Stimulated activated CD8-positive, alpha-beta memory T cell treated with anti-CD3 and anti-CD28 coated beads, Interleukin-4, amount 100 ng/mL, for 1 hour (primary cell): ENCODE measurements at places on chromosomes 5 and 9.

DNA sequence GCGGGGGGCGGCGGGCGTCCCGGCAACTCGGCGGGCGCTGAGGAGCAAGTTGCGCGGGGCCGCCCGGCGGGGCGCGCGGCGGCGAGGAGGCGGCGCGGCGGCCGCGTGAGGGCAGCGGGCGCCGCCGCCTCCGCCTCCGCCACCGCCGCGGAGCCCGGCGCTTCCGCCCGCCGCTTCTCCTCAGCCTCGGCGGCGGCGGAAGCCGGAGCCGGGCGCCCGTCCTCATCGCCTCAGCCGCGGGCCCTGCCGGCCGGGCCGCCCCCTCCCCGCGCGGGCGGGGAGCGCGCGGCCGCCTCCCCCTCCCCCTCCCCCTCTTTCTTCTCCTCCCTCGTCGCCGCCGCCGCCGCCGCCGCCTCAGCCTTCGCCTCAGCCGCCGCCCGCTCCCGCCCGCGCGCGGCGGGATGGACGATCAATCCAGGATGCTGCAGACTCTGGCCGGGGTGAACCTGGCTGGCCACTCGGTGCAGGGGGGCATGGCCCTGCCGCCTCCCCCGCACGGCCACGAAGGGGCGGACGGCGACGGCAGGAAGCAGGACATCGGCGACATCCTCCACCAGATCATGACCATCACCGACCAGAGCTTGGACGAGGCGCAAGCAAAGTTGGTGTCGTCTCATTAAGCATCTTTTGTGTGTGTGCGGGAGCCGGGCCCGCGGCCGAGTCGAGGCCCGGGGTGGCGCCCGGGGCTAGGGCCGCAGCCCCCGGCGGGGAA is at the start of gene PBX3:
Gene PBX3 (plus strand): TSS at position 321 of the 712 bp plus-strand sequence.
- no peak for DNase-seq

DNA sequence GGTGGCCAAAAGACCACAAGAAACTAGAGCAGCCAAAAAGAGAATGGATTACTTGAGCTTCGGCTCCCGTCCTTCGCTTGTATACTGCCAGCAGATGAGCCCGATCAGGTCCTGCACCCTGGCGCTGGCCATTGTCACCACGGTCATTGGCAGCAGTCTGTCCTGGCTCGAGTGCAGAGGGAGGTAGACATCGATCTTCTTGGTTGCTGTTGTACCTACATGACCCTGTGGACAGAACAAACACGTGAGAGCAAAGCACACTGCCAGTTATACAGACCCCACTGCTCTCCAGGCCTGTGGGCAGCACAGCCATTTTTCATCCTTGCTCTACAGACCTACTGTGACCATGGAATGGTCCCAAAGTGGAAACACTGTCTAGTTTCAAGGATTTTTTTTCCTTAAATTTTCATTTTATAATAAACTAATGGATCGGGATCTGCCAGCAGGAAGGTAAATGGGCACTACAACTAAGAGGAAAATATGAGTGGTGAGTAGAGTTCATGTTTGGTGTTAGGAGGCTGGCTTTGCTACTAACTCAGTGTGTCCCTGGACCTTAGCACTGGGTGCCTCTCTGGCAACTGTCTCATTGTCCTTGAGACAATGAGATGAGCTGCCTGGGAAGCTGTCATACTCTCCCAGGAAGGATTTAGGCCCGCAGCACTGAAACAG is 121.4 kb downstream of the MAPKAP1 start:
- DNase-seq: no peak

GRCh38 chr9:134895908-134896833 is 15.6 kb downstream of the FCN2 start:
- DNase-seq: no peak

GRCh38 chr9:100170085-100170484 is 71.0 kb downstream of the INVS start:
- DNase-seq: no peak

DNA sequence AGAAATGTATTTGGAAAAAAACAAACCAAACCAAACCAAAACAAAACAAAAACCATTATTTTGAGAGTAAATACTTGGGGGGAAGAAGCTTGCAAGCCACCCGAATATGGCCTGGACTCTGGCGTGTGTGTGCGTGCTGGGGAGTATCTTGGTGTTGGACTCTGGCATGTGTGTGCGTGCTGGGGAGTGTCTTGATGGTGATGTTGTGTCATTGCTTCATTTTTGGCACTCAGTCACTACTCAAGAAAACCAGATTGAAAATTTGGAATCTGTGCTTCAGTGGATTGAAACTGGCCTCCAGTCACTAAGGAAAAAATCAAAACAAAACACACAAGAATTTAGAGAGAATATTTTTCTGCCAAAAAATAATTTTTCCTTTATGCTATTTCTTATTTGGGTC is 76.1 kb downstream of the ARRDC3 start:
- no peak for DNase-seq

- no peak for DNase-seq
These were observed 73.6 kb upstream of the ZNF622 start for GRCh38 chr5:16539169-16539666.
